Stimulated activated CD8-positive, alpha-beta memory T cell treated with anti-CD3 and anti-CD28 coated beads, Interleukin-4, amount 100 ng/mL, for 1 hour (primary cell): ENCODE measurements at places on chromosomes 1 and 21.

DNA sequence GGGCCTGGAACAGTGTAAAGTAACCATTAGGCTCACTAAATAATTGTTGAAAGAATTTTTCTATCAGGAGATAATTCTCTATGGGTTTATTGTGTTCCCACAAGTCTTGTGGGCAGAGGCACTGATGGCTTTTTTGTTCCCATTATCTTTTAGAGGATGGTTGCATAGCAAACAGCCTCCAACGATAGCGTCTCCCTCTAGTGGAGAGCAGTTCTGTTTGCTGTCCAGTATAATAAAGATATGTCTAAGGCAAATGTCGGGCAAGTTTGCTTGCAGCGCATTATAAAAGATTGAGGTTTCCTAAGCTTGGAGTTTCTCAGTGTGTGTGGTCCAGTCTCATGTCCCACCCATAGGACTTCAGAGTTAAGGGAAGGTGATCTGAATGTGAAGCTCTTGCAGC, 1.3 kb upstream of the SLC6A17 start:
- DNase-seq: no peak

DNA sequence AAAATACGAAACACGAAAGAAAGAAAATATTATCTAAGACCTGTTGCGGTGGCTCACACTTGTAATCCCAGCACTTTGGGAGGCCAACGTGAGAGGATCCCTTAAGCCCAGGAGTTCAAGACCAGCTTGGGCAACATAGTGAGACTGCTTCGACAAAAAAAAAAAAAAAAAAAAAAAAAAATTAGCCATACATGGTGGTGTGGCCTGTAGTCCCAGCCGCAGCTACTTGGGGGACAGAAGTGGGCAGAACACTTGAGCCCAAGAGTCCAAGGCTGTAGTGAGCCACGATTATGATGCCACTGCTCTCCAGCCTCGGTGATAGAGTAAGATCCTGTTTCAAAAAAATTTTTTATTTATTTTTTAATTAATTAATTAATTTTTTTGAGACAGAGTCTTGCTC, 1.5 kb upstream of the RAB13 start:
- DNase-seq: no peak

- no peak for DNase-seq
These were observed 5.8 kb downstream of the ATP5IF1 start for GRCh38 chr1:28241638-28242241.

- no peak for DNase-seq
These were observed 42.8 kb downstream of the SAMD13 start for GRCh38 chr1:84344286-84344685.

DNA sequence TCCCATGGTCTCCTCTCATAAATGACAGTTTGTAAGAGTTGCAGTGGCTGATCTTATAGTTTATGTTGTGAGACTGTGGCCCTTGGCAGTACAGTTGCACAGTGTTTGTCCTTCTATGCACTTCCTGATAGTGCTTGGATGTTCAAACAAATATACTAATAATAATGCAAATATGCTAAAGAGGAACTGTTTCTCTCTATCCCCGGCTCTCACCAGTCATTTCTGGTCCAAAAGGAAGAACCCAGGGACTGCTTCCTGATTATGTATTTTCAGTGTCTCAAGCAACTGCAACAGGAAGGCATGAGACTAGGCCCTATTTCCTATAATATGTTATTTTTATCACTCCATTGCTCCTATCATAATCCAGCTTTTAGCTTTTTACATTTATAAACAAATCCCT, 17.0 kb upstream of the SUCO start:
- DNase-seq: no peak

GRCh38 chr21:45136927-45137611, 62.7 kb downstream of the ADARB1 start:
- DNase-seq: no peak

DNA sequence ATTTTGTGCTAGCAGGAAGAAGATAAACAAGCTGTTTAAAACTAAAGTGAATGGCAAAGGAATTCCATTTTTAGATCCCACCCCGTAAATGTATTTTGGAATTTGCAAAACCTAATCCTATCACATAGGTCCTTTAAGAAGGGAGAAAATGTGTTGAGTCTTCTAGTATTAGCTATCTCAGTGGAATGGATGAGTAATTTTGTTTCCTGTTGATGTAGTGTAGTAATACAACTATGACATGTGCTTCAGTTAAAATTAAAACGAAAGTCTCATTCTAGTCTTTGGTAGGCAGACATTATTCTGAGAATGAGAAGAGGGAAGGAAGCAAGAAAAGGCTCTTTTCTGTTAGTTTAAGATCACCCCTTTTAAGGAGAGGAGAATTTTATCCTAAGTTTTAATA, 265.9 kb upstream of the C1orf105 start:
- DNase-seq: no peak

DNA sequence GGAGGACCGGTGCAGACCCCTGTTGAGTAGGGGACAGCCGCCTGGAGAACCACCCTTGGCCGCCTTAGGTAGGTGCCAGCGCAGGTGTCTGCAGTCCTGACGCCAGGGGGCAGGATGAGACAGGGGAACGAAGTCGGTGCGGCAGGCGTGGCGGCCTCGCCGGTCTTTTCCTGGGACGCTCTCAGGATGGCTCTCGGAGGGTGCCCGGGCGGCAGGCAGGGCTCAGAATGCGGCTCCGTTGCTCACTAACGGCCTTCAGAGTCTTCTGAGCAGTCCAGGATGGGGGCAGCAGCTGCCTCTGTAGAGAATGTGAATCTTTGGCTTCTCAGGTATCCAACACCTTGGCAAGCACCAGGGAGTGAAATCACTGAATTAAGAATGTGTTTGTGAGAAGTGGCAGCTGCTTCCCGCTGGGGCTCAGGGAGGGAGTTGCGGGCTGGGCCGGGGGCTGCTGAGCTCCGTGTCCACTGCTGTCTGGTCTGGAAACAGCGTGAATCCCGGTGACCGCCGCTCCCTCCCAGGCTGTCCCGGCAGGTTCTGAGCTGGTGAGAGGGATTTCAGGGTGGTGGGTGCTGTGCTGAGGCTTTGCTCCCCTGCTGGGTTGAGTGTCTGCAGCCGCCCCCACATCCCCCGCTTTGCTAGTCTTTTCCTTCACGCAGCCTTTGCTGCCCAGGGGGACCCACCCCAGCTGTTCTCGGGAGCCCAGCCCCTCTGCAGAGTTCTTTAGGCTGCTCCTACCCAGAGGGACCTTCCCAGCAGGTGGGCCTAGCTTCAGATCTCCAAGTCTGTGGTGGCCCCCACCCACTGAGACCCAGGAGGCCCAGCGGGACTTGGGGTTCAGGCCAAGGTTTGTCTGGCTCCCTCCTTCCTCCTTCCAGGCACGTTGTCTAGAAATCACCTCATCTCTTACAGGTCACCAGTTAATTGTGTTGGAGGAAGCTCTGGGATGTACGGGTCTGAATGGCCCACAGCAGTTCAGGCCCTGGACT, 11.1 kb upstream of the C1orf174 start:
- peak; percentile 30 for DNase-seq

DNA sequence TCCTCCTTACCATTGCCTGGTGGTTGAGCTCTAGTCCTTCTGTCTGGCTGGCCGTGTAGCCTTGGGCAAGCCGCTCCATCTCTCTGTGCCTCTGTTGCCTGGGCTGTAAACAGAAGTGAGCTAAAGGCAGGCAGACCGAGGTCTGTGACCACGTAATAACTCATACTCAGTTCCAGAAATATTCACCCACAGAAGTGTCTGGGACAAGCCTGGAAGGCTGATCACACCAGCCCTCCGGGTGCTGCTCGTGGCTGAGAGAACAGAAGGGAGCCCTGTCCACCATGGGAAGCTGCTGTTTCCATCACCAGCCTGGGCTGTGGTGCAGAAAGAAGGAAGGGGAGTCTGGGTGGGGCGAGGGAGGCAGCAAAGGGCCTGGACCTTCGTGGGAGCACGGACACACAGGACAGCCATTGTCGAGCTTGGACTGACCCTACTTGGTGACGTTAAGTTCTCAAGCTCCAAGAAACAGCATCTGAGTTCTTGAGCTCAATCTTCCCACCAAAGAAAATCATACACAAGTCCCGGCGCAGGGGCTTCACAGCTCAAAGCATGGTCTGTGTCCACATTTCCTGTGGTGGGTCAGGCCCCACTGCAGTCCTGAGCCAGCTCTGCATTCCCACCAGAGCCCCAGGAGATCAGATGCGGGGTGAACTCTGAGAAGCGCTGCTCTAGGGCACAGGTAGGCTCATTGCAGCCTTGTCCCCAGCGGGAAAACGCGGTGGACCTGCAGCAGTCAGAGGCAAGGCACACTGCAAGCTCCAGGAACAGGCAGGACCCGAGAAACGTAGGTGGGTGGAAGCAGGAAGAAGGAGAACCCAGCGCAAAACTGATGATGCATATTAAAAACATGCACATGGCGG, 61.8 kb downstream of the RUNX3 start:
- no peak for DNase-seq

DNA sequence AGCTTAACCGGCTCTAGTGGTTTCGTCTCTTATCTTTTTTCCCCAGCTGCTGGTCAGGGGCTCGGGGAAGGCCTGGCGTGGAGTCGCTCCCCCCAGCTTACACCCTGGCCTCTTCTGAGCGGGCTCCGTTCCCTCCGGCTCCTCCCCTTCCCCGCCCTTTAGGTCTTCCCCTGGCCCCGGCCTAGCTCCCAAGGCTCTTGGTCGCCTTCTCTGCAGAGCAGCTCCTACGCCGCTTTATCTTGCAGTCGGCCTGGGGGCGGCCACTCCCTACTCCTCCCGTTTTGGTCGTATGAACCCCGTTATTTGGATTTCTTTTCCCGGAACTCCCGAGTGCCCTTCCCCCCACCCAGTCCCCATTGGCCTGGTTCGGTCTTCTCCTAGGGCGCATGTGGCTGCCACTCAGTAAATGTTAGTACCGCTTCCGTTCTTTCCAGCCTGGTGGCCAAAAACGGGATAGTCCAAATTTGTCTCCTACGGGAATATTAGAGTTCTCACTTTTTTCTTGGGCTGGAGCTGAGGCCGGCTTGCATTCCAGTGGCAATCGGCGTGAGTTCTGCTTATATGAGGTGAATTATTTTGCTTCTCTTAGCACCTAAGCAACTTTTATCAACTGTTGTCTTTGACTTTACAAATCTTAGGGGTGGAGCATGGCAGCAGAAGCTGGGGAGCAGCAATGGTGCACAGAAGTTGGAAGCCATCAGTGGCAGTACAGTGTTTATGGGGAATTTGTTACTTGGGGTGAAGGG, 467 bp downstream of the THRAP3 start:
- no peak for DNase-seq

GRCh38 chr1:200838676-200839445, 33.9 kb upstream of the GPR25 start:
- DNase-seq: no peak

DNA sequence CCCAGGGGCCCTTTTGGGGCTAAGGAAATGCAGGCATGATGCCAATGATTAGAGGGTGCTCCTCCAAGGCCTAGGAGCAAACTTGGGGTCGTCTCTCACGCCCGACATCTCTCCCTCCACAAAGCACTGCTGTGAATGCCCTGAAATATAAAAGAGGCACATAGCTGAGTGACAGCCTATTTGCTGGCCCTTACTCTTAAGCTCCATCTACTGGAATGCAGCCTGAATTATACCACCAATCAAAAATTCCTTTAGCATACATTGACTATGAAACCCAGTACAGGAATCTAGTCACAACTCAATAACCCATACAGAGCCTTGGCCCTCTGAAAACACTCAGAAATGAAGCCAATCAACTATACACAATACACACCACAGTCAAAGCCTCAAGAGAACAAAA, 105.5 kb downstream of the LRIG2 start:
- DNase-seq: no peak

GRCh38 chr1:80769208-80769750, 1031.5 kb upstream of the ADGRL2 start:
- DNase-seq: no peak

DNA sequence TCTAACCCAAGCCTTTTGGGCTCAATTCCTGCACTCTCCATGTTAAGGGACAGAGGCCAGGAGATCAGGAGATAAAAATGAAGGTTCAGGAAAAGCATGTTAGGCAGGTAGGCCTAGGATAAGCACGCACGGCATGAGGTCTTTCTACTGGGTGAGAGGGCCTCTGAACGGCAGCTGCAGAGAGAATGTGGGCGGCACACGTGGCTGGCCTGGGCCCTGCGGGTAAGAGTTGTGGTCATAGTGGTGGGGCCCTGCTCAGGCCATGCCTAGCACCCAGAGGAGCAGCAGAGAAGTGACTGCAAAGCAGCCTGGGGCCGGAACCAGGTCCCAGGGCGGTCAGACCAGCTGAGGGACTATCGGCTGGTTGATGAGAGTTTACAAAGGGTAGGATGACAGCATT, 7.5 kb upstream of the FOXO6 start:
- no peak for DNase-seq

- no peak for DNase-seq
These were observed 46.5 kb downstream of the PBX1 start for GRCh38 chr1:164605254-164606091.

DNA sequence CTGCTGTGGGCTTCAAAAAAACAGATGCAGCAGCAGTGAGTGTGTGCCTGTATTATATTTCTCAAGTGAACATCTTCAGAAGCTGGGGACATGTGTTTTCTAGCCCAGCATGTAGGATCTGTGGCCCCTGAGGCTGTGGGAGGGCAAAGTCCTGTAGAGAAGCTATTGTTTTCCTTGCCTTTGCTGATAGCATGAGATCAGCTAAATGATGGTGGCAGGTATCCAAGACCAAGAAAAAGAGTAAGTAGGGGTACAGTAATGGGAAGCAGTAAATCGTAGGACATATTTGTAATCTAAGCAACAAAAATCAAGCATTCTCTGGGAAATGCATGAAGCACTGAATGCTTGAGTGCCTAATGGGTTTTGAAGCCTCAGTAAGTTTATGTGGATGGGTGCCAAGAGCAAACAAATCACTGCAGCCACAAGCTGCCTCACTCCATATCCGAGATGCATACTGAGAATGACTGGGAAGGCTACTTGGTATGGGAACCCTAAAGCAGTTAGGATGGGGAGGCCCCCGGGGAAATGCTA, 98.3 kb downstream of the CD58 start:
- no peak for DNase-seq
